ENCODE measurements at places on chromosomes 2 and 18.

GRCh38 chr18:58046794-58047555 is 2.9 kb downstream of the NEDD4L start:
- DNase-seq = no peak

- DNase-seq = no peak
These were observed 45.6 kb downstream of the RAB27B start for GRCh38 chr18:54873884-54874255.

DNA sequence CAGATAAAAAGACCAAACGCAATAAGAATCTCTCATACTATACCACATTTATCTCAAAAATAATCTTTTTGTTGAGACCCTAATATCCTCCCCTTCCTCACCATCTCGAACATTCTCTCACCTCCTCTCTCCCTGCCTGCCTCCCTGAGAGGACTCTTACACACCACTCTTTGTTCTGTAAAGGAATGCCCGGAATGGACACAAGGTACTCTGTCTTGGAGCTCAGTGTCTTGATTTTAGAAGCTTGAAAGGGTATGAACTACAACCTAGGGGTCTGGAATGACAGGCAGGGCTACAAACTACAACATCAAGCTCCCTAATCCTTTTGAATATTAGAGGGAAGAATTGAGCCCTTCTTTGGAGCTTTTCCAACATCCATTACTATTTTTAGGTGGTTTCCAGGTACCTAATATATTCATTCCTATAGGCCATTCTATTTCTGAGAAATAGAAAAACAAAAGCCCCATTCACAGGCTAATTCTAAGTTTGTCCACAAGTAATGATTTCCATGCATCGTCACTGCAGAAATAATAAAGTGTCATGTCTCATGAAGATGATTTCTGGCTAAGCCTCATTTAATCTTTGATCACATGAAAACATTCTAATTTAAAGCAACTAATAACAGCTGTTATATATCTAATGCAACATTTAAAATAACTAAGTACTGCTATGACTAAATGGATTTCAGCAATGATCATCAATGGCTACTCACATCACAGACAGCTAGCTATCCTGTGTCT is 60.6 kb downstream of the LRP2 start:
- no peak for DNase-seq

- DNase-seq = no peak
These were observed 97.0 kb downstream of the TFCP2L1 start for GRCh38 chr2:121187982-121188411.

- DNase-seq = no peak
These were observed 24.8 kb downstream of the FBLN7 start for GRCh38 chr2:112162956-112163355.
